ENCODE measurements at places on chromosomes 12 and 14. TPM values are rescaled to one million over a fixed set of nuclear protein-coding genes. Genes with fewer than 3 reads are reported as not detected.

The EXOC5 gene
- 104 TPM for total RNA-seq

The RERGL gene
- not detected for total RNA-seq

The GPD1 gene
- total RNA-seq: not detected

The GPR162 gene
- 13.7 TPM for total RNA-seq

Measured in endothelial cell of umbilical vein (primary cell).